Activated CD4-positive, alpha-beta memory T cell treated with anti-CD3 and anti-CD28 coated beads, Interleukin-2, amount 10 ng/mL, durations not matched to agents 7 days and 5 days (primary cell): ENCODE measurements at places on chromosomes 12 and 14. TPM values are rescaled to one million over a fixed set of nuclear protein-coding genes. Genes with fewer than 3 reads are reported as not detected.

Gene SYT10
- not detected for total RNA-seq

Gene CAPS2
- 4.1 TPM for total RNA-seq

Gene SERPINA3
- total RNA-seq, result not detected

Gene TMEM52B
- total RNA-seq, result not detected

Gene ABCD4
- total RNA-seq, result 52.7 TPM

Gene FAIM2
- total RNA-seq, result 0.95 TPM

Gene CARMIL3
- total RNA-seq, result 3.7 TPM

Gene FOXM1
- 109 TPM for total RNA-seq

Gene L2HGDH
- total RNA-seq, result 9.7 TPM

Gene SLC41A2
- total RNA-seq, result 8.1 TPM

Gene ATL1
- total RNA-seq, result 1.2 TPM

Gene LTB4R
- 37.9 TPM for total RNA-seq

Gene PGF
- 0.38 TPM for total RNA-seq

Gene VWF
- not detected for total RNA-seq

Gene CHPT1
- total RNA-seq, result 17.0 TPM

Gene GLT8D2
- not detected for total RNA-seq

Gene RND1
- 3.0 TPM for total RNA-seq

Gene C12orf43
- total RNA-seq, result 12.3 TPM

Gene PLEK2
- total RNA-seq, result not detected

Gene CLBA1
- 0.38 TPM for total RNA-seq

Gene FBLN5
- 2.0 TPM for total RNA-seq

Gene NTS
- not detected for total RNA-seq

Gene KIF26A
- 7.9 TPM for total RNA-seq

Gene ITGB7
- 780 TPM for total RNA-seq

Gene PRICKLE1
- total RNA-seq, result 0.30 TPM

Gene GLS2
- 0.33 TPM for total RNA-seq

Gene TOMM20L
- not detected for total RNA-seq

Gene P3H3
- total RNA-seq, result 0.68 TPM

Gene HOXC6
- not detected for total RNA-seq

Gene MMP17
- 1.1 TPM for total RNA-seq

Gene SERPINA1
- 0.43 TPM for total RNA-seq

Gene CMKLR1
- not detected for total RNA-seq

Gene HCAR2
- total RNA-seq, result not detected

Gene PRH1
- 10.8 TPM for total RNA-seq

Gene TTC9
- 14.1 TPM for total RNA-seq

Gene IL26
- 3.3 TPM for total RNA-seq

Gene CD163
- total RNA-seq, result not detected

Gene BIN2
- total RNA-seq, result 214 TPM

Gene KRT79
- total RNA-seq, result not detected

Gene WNT5B
- total RNA-seq, result 1.4 TPM

Gene DDX54
- total RNA-seq, result 57.6 TPM

Gene LTBR
- total RNA-seq, result 0.40 TPM

Gene CLEC9A
- total RNA-seq, result not detected

Gene CABP1
- total RNA-seq, result 0.25 TPM

Gene BCAT1
- total RNA-seq, result 24.8 TPM

Gene TWF1
- 33.6 TPM for total RNA-seq

Gene SCN8A
- 0.33 TPM for total RNA-seq

Gene PTCSC3
- total RNA-seq, result not detected

Gene TMEM253
- total RNA-seq, result not detected

Gene DPF3
- total RNA-seq, result 14.9 TPM

Gene ERBB3
- 2.5 TPM for total RNA-seq
